ENCODE measurements at places on chromosomes 12 and 14.

DNA sequence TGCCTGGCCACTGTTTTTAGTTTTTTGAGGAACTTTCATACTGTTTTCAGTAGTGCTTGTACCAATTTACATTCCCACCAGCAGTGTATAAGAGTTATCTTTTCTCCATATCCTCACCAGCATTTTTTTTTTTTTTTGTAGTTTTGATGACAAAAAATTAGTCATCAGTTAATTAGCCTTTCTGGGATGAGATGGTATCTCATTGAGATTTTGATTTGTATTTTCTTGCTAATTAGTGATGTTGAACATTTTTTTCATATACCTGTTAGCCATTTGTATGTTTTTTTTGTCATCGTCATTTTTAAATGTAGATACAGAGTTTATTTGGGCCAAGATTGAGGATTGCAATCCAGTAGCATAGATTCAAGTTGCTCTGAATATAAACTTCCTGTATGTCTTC is 19.3 kb downstream of the TBC1D15 start:
- DNase-seq, result no peak

DNA sequence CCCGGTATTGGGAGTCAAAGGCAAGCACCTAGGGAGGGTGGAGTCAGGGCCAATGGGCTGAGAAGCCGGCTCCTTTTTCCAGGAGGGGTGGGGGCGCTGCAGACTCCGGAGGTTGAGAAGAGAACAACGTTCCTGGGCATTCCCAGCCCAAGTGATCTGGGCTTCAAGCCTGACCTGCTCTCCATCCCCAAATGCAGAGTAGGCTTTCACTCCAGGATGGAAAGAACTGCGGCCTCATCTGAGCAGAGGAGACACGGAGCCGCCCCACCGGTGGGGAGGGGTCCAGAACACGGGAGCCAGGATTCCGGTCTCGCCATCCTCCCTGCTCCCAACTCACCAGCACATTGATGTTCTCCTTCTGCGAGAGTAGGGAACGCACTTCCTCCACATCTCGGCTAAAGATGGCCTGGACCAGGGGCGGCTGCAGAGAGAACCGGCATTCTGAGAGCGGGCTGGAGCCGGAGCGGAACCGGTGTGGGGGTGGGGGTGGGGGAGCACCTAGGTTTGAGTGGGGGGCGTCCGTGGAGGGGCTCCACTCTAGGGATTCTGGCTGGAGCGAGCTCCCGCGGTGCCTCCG is 605 bp downstream of the ANKRD52 start:
- no peak for DNase-seq

DNA sequence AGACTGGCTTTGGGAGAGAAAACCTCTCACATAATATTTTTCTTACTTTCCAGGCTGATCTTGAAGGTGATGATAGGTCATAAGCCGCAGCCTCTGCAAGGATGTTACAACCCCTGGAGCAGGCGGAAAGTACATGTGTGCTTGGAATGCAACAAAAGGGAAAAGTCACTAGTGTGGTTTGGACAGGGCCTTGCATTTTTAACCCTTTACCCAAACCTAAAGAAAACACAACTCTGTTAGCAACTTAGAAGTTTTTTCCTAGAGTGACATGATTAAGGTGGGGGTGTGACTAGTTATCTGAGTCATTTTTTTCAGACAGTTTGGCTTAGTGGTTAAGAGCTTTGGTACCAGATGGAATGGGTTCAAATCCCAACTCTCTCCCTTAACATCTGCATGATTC is 97.0 kb downstream of the TMEM30B start:
- no peak for DNase-seq

GRCh38 chr12:27424631-27425230 is 21.8 kb upstream of the SMCO2 start:
- DNase-seq, result no peak

DNA sequence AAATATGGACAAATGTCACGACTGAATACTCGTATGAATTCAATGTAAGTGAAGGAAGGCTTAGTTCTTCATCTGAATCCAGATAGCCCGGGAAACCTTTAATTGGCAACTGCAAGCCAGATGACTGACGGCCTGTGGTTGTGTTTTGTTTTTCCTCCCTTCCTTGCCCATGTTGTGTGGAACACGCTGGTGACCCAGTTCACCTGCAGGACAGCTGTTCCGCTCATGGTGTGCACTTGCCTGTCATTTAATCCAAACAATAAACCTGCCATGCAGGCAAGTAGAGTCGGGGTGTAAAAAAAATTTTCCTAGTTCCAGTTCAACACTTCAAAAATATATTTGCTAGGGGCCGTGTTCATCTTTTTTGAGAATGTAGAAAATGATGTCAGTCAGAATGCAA is 88.0 kb downstream of the TMEM132D start:
- DNase-seq, result no peak

DNA sequence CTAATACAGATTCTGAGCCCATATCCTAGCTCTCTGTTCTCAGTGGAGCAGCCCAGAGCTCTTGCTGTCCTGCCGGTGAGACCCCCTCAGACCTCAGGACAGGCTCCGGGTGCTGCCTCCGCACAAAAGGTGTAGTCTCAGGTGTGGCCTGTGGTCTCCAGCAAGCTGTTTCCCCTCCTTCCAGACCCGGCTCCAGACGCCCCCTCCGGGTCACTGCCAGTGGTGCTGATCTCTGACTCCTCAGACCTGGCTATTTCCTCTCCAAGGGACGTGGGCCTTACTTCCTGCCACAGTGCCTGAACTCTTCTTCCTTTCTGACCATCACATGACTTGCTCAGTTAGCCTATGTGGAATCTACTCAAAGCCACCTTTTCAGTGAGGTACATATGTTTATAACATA is 337.5 kb downstream of the GLT1D1 start:
- DNase-seq, result no peak

DNA sequence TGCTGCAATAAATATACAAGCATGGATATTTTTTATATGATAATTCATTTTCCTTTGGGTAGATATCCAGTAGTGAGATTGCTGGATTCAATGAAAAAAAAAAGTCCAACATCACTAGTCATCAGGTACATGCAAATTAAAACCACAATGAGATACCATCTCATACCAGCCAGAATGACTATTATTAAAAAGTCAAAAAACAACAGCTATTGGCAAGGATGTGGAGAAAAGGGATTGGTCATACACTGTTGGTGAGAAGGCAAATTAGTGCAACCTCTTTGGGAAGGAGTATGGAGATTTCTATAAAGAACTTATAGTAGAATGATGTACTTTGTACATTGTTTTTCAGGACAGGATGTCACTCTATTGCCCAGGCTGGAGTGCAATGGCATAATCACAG is 531.2 kb upstream of the MGAT4C start:
- no peak for DNase-seq

- DNase-seq, result no peak
These were observed 853 bp downstream of the TTC9 start for GRCh38 chr14:70642303-70643235.

- no peak for DNase-seq
These were observed 67.0 kb downstream of the DIP2B start for GRCh38 chr12:50571786-50572185.

DNA sequence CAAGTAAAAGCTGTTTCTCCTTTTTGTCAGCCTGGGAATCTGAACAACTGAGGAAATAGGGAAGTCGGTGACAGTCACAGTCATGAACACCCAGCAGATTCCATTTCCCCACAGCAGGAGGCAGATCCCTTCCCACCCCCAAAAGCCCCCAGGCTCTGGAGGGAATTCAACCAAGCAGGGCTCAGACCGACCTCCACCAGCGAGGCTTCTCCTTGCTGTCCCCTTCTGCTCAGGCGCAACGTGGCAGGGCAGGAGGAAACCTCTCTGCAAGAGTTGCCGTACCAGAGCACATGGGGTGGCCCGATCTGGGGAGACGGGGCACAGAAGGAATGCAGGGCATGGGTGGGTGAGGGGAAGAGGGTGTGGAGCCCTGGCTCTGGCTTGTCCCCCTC is 319 bp downstream of the GALNT6 start:
- DNase-seq, result no peak

DNA sequence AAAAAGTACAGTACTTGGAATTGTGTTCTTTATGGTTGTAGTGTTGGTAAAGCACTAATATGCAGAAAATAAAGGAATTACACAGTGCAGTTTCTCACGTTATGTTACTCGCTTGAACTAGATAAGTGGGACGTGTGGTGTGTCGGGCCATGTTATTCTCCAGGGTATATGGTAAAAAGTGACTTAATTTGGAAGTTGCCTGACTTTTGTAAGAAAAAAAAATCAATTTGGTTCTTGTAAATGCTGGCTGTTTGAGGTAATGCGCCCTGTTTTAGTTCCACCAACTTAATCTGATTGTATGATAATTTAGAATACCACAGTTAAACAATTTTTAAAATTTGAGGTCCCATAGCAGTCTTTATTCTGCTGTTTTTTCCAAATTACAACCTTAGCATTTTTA is 4.1 kb downstream of the ARF6 start:
- no peak for DNase-seq

DNA sequence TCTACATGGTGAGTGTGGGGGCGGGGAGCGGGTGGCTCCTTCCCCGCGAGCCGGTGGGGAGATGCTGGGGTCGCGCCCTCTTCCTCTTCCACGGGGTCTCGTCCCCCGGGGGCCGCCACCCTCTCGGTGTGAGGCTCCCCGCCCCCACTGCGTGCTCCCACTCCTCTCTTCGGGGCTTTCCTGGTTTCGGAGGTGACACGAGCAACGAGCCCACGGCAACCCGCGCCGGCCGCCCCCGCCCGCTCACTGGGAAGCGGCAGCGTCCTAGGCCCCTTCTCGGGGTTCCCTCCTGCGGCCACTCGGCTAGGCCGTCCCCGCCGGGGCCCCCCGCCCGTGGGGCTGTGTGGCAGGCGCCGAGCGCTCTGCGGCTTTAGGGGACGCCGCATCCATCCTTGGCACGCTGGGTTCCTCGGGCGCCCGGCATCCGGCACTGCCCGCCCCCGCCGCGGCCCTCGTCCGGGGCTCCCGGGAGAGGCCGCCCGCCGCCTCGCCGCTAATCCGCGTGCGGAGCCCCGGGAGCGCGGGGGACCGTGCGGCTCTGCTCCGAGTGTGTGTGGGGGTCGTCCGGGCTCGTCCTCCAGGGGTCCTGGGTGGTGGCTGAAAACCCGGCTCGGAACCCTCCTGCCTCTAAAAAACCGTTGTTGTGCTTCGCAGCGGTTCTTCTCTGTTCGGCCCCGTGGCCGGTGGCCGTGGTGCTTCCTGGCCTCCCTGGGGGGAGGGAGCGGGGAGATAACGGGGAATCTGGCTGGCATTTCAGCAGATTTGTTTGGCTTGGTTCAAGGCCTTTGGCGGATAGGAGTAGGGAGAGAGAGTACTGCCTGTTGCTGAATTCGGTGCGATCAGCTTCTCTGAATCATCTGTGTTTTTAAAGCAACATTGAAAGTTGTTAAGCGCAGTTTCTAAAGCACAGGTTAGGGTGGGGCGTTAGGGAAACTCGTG is 1.0 kb downstream of the PCNX1 start:
- no peak for DNase-seq

DNA sequence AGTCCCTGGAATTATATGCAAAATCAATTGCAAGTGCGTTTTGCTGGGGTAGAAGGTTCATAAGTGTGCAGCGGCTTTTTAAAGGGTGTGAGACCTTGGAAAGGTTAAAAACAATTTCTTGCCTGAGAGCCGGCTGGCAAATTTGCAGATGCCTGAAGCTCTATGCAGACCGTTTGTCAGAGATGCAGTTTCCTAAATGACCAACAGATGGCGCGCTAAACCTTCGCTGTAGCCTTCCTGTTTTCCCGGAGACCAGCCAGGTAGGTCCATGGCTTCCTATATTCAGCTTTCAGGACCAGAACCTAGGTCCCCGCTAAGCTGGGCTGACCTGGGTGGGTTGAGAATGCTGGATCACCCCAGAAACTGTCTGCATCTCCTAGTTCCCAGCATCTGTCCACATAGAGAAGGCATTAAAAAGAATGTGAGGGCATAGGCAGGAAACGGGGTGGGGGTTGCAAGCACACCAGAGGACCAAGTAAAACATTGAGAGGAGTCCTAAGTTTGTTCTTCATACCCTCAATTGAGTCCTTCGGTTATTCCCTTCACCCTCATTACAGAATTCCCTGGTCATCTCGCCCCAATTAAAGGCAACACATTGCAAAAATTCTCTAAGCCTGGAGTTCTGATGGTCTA is 5.7 kb upstream of the NOS1 start:
- DNase-seq, result peak; percentile 28

GRCh38 chr12:48151103-48151771 is 6.1 kb downstream of the ASB8 start:
- DNase-seq, result no peak

DNA sequence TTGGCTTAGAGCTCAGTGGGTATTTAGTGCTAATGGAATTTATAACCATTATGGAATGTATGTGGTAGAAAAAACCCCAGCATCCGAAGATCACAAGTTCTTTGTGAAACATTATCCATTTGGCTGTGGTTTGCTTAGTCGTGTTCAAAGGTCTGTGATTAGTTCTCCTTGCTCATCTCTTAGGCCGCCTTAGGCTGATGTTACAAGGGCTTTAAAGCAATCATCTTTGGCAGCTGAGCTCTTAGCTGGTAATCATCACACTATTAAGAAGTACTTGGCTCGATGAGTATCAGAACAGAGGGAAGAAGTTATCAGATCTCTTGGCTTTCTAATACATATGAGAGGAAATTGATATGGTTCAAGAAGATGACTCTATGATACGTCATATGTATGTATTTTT is 124.1 kb upstream of the E2F7 start:
- DNase-seq, result no peak

DNA sequence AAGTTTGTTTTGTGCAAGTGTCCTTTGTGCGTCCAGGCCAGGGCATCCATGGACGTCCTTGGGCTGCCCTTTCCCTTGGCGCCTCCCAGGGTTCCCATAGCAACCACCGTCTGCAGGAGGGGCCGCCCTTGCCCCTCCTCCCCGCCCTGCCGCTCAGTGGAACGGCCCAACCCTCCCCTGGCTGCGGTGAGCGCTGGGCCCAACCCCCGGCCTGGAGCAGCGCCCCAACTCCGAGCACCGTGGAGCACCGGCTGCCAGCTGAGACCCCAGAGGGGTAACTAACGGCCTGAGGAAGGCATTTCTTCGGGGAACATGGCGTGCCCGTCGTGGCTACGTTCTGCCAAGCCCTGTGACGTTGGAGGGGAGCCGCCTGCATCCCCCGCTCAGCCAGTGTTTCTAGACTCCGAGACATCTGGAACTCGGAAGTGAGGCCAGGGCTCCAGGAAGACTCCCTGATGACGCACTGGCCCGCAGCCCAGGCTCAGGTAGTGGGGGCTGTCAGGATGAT is 5.3 kb upstream of the ACACB start:
- peak; percentile 44 for DNase-seq

DNA sequence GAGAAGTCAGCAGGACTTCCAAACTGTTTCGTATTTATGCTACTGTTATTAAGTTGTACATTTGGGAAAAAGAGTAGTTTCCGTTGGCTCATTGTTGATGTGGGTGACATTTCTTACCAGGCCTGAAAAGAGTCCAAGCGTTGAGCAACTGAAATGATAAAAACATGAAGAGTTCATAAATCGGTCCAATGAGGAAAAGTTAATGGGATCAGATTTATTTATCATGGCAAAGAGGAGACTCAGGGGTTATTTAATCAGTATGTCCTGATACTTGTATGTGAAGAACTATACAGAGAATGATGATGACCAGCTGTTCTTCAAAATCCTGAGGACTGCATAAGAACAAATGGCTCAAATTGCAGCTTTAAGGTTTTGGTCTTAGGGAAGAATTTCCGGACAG is 7.7 kb downstream of the VRK1 start:
- DNase-seq, result no peak
